Smooth muscle cell of bladder (primary cell): ENCODE measurements at places on chromosomes 16 and 17. TPM values are rescaled to one million over a fixed set of nuclear protein-coding genes. Genes with fewer than 3 reads are reported as not detected.

KRTAP9-4 gene
- total RNA-seq = not detected in 2 replicates

IL32 gene
- 2.1 and 8.2 TPM in 2 replicates for total RNA-seq

HOXB9 gene
- not detected in 2 replicates for total RNA-seq

TK1 gene
- 25.8 and 33.8 TPM in 2 replicates for total RNA-seq

ITGB3 gene
- 15.6 and 22.0 TPM in 2 replicates for total RNA-seq

CCL5 gene
- total RNA-seq = not detected in 2 replicates

RFWD3 gene
- total RNA-seq = 7.4 and 9.1 TPM in 2 replicates

SRCIN1 gene
- total RNA-seq = not detected in 2 replicates
